ENCODE measurements at places on chromosomes 7 and 10.

DNA sequence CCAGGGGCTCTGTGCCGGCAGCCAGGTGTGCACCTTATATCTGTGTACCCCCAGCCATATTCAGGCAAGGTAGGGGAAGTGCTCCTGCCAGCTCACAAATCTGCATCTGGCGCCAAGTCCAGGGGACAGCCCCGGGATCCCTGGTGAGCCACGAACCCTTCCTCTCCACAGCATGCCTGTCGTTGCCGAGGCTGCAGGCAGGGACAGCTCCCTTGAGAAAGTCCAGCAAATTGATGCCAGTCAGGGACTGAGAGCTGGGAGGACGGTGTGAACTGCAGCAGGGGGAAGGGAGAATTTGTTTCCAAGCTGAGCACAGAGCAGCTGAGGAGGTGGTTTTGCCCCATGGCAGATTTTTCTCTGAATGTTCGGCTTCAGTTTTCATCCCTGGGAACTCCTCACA, 919 bp downstream of the PLA2G12B start:
- H3K27ac ChIP-seq = no peak overlapping the region
- no peaks in the 10 kb centered on the region for H3K36me3 ChIP-seq
- H3K4me1 ChIP-seq = no peaks in the 10 kb centered on the region
- no peak for DNase-seq
- no peaks in the 10 kb centered on the region for H3K27me3 ChIP-seq

DNA sequence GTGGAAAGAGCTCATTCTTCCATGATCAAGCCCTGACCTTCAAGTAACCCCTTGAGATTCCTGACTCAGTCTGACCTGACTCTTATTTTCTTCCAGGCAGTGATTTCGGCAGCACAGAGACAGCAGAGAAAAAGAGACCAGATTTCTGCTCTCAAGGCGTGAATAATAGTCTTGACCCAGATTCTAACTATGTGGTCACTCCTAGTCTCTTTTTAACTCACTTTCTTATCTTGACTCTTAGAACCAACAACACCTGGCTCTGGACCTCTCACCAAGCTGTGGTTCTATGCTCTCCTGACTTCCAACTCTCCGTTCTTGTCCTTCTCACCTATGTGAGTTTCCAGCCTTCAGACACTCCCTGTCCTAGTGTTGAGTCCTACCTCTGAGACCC, 36.9 kb upstream of the KDM7A start:
- DNase-seq = no peak
- H3K4me3 ChIP-seq = no peak overlapping the region
- H3K27me3 ChIP-seq = no peaks in the 10 kb centered on the region
- H3K36me3 ChIP-seq = no peaks in the 10 kb centered on the region
- H3K27ac ChIP-seq = no peak overlapping the region

DNA sequence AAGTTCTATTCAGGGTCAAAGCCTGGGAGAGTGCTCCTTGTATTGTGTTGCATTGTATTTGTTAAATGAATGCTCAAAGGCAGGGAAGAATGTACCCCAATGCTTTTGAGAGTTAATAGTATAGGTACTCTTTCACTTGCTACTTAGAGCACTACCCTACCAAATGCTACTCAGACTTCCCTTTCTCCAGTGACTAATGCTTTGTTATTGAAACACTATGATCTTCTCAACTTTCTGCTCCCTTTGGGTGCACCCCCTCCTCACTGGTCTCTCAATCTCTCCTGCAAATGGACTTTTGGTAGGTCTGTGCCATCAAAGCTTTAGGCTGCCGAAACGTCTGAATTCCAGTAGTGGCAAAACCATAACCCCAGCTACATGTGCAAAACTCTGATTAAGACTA, 177.7 kb upstream of the AHR start:
- H3K27ac ChIP-seq = no peak overlapping the region
- H3K27me3 ChIP-seq = no peaks in the 10 kb centered on the region
- no peaks in the 10 kb centered on the region for H3K36me3 ChIP-seq
- H3K4me1 ChIP-seq = peaks cover 5% of the 10 kb centered on the region
- no peak overlapping the region for H3K4me3 ChIP-seq

DNA sequence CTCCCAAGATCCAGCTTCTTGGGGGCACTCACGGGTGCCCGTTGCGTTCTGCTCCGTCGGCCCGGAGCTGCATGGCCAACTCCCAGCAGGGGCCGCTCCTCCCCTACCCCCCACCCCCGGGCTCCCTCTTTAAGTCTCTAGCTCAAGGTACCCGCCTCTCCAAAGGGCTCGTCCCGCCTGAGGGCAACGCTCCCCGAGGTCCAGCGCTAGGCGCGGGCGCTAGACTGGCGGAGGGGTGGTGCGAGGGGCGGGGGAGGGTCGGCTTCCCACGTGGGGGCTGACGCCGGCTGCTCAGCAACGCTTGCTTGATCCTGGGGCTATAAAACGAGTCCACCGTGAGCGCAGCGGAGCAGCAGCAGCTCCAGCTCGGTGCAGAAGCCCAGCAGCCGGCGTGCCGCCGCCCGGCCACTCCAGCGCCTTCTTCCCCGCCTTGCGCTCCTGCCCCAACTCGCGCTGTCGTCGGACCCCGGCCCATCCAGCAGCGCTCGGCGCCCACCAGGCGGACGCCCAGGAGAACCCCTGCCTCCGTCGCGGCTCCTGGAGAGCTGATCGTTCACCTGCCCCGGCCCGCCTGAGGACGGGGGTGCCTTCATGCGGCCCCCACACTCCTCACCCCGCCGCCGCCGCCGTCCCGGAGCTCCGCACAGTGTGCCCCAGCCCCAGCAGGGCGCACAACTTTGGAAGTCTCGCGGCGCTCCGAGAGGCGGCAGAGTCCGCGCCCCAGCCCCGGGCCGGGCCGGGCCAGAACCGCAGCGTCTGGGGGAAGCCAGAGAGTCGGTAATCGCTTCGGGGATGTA, at the start of gene ADRA2A:
Gene ADRA2A, plus strand, starts transcription at position 348 of the 797 bp plus-strand sequence. CDS start 968 bp downstream, outside the sequence.
- no peaks in the 10 kb centered on the region for H3K36me3 ChIP-seq
- no peak within 1 kb of the TSS for H3K27ac ChIP-seq
- peaks cover 21% of the 10 kb centered on the region for H3K27me3 ChIP-seq
- H3K4me1 ChIP-seq = peaks cover 13% of the 10 kb centered on the region
- no peak for DNase-seq

- no peaks in the 10 kb centered on the region for H3K27me3 ChIP-seq
- no peaks in the 10 kb centered on the region for H3K36me3 ChIP-seq
- peak overlapping the region; percentile 37 for H3K4me3 ChIP-seq
- peaks cover 9% of the 10 kb centered on the region for H3K4me1 ChIP-seq
- peak; percentile 61 for DNase-seq
Measured at GRCh38 chr10:97781618-97782331, 10.0 kb upstream of the SFRP5 start.

Data from naive thymus-derived CD4-positive, alpha-beta T cell (primary cell).